ENCODE measurements at places on chromosomes 1 and 21. TPM values are rescaled to one million over a fixed set of nuclear protein-coding genes. Genes with fewer than 3 reads are reported as not detected.

The FAM72B gene
- total RNA-seq = 9.0 TPM

The NPPA gene
- total RNA-seq = not detected

The HSPA6 gene
- 3.1 TPM for total RNA-seq

The SYT14 gene
- total RNA-seq = 0.10 TPM

The CFHR5 gene
- total RNA-seq = not detected

The CFHR4 gene
- not detected for total RNA-seq

The ARMH1 gene
- total RNA-seq = 0.28 TPM
